ENCODE measurements at places on chromosomes 1 and 21.

GRCh38 chr1:67489643-67490042, 59.4 kb upstream of the SERBP1 start:
- no peak for DNase-seq

- DNase-seq: no peak
These were observed 467.4 kb downstream of the COL11A1 start for GRCh38 chr1:102640872-102641271.

- no peak for DNase-seq
These were observed 149.2 kb downstream of the OMA1 start for GRCh38 chr1:58397187-58397820.

DNA sequence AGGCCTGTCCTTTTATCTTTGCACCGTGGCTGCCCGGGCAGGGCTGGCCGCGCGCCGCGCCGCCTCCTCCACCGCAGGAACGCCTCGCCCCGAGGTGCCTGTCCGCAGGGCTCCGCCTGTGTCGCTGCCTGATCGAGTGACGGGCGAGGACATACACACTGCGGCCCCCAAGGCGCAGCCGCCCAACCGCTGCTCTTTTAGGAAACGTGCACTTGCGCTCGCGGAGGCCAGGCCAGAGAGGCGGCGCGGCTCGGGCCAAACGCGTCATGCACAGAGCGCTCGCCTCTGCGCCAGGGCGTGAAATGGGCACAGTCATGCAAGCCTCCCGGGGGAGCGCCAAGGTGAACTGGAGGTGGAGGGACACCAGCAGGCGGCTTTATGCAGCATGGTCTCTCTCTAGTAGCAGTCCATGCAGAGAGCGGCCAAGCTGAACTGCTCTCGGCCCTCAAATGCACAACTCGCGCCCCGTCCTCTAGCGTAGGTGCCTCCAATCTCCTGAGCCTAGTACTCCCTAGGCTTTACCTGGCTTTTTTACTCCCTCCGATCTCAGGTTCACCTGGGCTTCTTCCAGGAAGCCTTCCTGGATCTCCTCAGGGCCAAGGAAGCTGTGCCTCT, 12.9 kb downstream of the TRABD2B start:
- no peak for DNase-seq

GRCh38 chr1:183842795-183843144, 37.9 kb downstream of the RGL1 start:
- no peak for DNase-seq

- no peak for DNase-seq
These were observed 2.2 kb downstream of the SIM2 start for GRCh38 chr21:36700971-36701755.

- no peak for DNase-seq
These were observed 30.3 kb downstream of the MAP3K21 start for GRCh38 chr1:233357595-233358397.

DNA sequence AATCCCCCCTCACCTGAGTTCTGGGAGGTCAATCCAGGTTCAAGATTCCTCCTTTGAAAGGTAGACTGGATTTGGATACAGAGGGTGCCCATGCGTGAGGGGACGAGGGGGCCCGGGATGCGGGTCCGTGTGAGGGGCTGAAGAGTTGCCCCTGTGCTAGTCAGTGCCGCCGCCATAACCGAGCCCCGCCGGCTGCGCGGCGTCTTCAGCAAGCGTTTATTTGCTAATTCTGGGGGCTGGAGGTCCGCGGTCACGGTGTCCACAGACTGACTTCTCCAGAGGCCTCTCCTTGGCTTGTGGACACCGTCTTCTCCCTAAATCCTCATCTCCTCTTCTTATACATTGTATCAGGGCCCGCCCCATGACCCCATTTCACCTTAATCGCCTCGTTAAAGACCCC, 20.9 kb upstream of the SAMD11 start:
- DNase-seq: no peak

DNA sequence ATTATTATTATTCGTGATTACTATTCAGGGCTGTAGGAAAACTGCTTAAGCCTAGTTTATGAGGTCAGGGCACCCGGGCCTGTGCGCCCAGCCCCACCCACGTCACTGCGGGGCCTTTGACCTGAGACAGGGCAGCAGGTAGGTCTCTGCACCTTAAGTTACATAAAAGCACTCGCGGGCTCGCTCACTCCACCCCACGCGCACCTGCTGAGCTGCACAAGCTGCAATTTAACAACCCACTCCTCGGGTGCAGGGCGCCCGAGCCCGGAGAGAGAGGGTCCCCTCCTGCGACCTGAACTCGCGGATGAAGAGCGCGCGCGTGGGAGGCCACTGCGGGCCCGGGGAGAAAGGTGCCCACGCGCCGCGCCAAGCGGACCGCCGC, 477 bp downstream of the ICMT start:
- DNase-seq: no peak

- DNase-seq: no peak
These were observed 552 bp upstream of the ZNF496 start for GRCh38 chr1:247332215-247332622.

DNA sequence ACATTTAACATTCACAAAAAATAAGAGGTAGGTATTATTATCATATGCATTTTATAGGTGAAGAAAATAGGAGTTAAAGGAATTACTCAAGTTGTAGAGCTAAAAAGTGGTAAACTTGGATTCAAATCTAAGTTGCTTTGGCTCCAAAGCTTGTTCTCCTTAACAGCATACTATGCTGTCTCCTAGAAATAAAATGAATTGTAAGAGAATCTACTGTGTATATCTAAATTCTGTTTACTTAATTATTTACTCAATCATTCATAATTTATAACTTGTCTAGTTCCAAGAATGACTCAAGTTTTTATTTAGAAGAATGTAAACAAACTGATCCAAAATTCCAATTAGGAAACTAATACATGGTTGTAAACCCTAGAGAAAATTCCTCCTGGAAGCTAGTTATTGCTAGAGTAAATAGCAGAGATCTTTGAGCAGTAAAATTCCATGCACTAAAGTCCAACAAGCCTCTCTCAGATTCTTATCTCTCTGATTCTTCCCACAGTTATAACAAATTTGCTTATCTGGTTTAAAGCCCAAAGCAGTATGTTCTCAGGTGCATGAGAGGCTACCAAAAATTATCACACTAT, 132.5 kb upstream of the DPT start:
- DNase-seq: no peak

DNA sequence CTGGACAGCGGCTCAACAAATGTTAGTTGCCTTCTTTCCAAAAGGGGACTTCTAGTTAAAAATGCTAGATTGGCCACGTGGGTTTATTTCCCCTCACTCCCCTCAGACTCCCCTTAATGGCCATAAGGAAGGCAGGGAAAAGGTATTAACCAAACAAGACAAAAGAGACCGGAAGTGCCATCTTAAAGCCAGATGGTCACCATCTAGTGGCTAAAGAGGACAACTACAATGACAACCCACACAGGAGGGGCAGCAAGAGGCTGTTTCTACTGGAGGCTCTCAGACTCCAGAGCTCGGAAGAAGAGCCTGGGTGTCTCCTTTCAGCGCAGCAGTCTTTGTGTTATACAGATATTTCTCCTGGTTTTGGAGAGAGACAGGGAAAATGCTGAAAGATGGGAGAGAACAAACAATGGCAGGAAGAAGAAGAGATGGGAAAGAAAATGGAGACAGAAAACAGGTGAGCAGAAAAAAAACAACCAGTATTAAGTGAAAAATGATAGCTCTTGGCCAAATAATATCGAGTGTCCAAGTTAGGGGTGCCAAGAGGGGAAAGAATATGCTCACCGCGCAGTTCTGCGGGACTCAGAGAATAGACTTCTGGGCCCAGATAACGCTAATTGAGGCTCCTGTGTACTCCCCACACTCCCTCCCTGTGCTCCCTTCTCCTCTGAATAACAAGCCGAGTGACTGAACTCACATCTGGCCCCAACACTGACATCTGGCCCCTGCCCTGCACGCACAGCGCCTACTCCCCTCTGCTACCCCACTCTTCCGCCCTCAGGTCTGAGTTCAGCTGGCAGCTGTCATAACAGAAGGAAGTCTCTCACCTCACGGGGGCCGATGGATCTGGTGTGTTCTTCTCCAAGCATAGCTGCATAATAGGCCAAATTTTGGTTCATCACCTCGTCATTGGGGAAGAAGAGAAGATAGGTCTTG, 9.6 kb downstream of the P3H1 start:
- DNase-seq: peak; percentile 47

GRCh38 chr1:201739492-201740085, 89.4 kb upstream of the IPO9 start:
- no peak for DNase-seq

GRCh38 chr1:44447051-44447810, 42.2 kb downstream of the RNF220 start:
- no peak for DNase-seq

DNA sequence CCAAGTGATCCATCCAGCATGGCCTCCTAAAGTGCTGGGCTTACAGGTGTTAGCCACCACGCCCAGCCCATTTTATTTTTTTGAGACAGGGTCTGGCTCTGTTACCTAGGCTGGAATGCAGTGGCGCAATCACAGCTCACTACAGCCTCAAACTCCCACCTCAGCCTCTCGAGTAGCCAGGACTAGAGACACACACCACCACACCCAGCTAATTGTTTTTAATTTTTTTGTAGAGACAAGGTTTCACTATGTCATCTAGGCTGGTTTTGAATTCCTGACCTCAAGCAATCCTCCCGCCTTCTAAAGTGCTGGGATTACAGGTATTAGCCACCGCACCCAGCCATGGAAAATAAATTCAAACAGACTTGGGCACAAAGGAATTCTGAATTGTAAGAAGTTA, 31.9 kb downstream of the PUM1 start:
- DNase-seq: no peak

- no peak for DNase-seq
These were observed 45.9 kb downstream of the SLC45A1 start for GRCh38 chr1:8363767-8364301.

- DNase-seq: no peak
These were observed 189.0 kb upstream of the ZRANB2 start for GRCh38 chr1:71269818-71270217.

DNA sequence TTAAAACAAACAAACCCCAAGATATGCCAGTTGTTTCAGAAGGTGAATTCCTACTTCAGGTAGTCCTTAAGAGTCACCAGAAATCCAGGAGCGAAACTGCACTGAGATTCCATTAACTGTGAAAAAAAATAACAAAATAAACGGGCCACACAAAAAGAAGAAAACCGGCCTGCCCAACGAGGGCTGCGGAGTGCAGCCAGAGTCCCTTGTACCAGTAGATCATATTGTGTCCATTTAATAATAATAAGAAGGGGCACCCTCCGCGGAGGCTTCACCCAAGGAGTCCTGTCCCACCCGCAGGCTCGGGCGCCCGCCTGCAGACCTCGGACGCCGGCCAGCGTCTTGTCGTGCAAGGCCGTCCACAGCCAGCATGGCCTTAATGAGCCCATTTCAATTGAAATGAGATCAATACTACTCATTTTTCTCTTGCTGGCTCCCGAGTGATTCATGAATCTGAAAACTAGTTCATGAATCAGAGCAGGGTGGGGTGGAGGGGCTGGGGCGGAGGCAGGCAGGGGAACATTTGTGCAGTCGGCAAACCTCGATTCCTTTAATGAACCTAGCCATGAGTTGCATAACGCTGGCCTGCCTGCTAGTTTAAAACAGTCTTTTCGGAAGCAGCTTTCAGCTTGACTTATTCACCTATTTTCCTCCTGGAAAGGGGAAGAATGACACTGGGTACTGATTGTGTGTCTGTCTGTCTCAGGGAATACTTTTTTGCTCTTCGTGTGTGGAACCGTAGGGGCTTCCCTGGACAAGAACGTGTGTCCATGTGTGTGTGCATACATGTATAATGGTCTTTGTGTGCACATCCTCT, 113.1 kb upstream of the IRF2BP2 start:
- DNase-seq: no peak

GRCh38 chr1:36818771-36819170, 215.5 kb downstream of the GRIK3 start:
- no peak for DNase-seq

DNA sequence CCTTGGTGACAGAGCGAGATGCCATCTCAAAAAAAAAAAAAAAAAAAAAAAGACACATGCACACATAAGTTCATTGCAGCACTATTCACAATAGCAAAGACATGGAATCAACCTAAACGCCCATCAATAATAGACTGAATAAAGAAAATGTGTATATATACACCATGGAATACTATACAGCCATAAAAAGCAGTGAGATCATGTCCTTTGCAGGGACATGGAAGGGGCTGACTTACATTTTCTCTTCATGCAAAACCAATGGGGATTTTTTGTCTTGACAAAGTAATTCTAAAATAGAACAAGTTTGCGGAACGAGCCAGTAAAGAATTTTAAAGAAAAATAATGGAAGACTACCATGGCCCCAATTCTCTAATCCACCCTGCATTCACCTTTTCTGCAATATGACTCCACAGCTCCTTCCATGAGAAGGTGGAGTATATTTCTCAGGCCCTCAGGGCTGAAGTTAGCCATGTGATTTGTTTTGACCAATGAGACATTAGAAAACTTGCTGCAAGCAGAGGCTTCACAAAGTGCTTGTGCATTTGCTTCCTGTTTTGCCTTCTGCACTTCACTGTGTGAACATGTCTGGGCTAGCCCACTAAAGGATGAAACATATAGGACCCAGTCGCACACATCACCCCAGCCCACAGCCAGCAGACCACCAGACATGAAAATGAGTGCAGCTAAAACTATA, 78.8 kb upstream of the NR5A2 start:
- no peak for DNase-seq

GRCh38 chr1:245873068-245873467, 634.0 kb downstream of the SMYD3 start:
- DNase-seq: no peak

DNA sequence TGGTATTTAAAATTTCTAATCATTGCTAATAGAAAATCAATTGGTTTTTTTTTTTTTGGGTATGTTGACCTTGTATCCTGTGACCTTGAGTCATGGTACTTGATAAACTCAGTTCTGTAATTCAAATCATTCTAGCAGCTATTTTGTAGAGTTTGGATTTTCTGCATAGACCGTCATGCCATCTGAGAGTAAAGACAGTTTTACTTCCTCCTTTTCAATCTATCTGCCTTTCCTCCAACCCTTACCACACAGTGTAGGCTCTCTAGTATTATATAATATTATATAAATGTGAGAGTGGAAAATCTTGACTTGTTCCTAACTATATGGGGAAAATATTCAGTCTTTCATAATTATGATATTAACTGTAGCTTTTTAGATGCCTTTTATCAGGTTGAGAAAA, 7.0 kb downstream of the TDRD5 start:
- DNase-seq: no peak

- DNase-seq: no peak
These were observed 1526.5 kb upstream of the TPTE start for GRCh38 chr21:8994640-8995511.
